Sciatic nerve (tissue), 2 donors: ENCODE measurements at places on chromosomes 16 and 17. TPM values are rescaled to one million over a fixed set of nuclear protein-coding genes. Genes with fewer than 3 reads are reported as not detected.

DNA sequence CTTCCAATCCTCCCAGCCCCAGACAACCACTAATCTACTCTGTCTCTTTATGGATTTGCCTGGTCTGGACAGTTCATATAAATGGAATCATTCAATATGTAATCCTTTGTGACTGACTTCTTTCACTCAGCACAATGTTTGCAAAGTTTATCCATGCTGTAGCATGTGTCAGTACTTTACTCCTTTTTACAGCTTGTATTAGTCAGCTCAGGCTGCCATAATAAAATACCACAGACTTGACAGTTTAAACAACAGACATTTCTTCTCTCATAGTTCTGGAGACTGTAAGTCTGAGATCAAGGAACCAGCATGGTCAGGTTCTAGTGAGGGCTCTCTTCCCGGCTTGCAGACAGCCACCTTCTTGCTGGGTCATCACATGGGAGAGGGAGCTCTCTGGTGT lies 41.3 kb downstream of the GPRC5B start:
- no peak for DNase-seq

Gene ZFP3
- total RNA-seq = 6.6 TPM

GRCh38 chr16:86199871-86200695 lies 301.1 kb downstream of the IRF8 start:
- no peak for DNase-seq

Gene GNAO1
- 7.9 TPM for total RNA-seq

GRCh38 chr16:76796416-76796815 lies 394.6 kb upstream of the MON1B start:
- no peak for DNase-seq

Gene CTRB2
- 7.3 TPM for total RNA-seq

DNA sequence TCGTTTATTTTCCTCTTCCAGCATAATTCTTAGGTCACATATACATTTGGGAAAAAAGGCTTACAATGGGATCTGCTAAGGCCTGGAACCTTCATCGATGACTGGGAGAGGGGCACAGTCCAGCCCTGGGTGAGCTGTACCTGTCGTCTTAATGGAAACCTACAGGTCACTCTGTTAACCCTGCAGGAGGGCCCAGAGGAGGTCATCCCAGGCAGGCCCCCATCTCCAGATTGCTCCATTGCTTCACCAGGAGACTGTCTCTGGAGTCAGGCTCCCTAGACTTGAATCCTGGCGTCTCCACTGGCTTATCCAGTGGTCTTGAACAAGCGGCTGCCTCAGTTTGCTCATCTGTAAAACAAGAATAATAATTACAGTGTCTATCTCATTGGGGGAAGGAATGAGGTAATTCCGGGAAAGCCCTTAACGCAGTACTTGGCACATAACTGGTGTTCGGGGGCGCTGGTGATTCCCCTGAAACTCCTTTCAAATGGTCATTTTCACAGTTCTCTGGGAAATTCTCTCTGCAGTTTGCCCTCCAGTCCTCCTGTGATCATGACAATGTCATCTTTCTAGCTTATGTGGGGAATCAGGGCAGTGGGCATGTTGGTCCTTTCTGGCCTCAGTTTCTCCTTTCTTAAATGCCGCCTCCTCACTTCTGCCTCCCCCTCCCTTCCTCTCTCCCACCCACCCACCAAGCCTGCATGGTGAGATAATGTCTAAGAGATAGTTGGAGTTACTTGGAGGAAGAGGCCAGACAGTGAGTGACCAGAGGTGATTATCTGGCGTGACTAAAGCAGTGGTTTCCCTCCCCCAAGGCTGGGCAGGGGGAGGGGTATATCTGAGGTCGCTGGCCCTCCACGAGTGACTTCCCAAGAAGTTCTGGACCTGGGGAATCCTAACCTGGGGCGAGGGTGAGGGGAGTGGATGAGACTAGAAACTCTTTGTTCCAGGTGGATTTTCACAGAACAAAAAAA lies 31.3 kb upstream of the TAC4 start:
- DNase-seq = no peak

DNA sequence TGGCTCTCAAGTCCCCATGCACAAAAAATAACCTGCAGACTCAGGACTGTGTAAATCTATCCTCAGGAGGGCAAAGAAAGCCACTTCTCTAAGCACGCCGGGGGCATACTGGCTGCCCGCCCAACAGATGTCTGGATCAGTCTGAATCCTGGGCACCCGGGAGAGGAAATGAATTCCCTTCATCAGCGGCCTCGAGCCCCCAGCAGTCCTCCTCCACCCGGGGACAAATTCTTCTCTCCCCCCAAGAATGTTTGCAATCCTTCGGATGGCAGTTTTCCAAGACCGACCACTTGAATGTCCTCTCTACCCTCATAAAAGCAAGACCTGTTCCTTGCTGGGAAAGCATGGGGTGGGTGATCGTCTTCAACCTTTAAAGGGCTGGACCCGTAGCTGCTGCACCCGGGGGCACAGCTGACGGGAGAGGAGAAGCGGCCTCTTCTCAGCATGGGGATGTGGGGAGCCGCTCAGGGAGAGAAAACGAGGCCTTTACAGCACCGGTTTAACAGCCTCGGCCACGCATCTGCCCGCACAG lies 9.4 kb upstream of the MAP2K3 start:
- DNase-seq = no peak

DNA sequence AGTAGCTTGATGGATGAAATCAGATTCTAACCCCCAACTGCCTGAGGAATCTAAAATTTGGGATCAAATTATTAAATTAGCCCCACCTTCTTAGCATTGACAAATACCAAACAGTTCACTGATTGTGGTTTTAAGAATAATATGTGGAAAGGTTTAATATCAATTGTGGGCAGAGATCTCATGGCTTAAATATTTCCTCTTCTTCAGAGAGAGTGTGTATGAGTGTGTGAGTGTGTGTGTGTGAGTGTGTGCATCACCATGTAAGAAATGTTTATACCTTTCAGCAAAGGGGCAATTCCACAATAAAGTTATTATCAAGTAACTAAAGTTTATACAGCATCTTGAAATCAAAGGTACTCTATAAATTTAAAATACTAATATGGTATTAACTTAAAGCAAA lies 3.2 kb downstream of the SMURF2 start:
- no peak for DNase-seq

DNA sequence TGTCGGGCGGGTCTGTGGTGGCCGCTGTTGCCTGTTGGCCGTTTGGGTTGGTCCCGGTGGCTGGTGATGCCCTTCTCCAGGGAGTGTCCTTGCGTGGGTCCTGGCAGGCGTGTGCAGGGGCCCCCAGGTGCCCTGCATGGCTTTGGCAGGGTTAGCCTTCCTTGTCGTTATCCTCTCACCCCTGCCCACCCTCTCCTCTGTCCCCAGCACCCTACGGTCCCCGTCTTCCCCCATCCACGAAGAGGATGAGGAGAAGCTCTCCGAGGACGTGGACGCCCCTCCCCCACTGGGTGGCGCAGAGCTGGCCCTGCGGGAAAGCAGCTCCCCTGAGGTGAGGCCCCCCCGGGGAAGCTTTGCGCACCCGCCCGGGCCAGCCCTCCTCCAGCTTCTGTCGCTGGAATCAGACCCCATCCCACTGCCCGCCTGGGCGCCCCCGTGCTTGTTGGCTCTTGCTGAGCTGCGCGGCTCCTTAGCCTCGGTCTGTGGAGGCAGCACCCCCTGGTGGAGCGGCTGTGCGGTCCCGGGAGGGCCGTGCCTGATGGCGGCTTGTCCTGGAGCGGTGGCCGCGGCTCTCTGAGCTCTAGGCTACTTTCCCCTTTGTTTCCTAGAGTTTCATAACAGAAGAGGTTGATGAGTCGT lies 10.6 kb upstream of the NUDT16L1 start:
- DNase-seq = peak; percentile 70

DNA sequence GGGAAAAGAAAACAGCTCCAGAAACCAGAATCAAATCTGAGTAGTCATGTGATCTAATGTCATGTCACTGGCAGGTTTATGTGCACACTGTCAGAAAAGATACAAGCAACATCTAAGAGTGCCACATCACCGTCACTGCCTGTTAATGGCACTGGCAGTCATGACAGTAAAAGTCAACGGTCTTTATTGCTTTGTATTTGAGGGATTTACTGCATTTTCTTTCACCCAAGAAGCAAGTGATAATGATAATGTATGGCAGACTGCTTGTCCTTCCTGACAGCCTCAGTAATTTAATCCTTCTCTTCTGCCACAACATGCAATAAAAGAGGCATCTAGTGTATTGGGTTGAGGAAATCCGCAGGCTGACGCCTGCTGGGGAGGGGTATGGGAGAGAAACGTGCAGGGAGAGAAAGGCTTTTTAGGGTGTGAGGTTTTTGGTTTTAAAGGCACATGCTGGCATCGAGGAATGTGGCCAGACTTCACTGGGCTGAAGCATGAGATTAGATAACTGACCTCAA lies 92.4 kb downstream of the RPGRIP1L start:
- no peak for DNase-seq

GRCh38 chr16:84461413-84462295 lies 42.8 kb downstream of the MEAK7 start:
- DNase-seq = peak; percentile 47

DNA sequence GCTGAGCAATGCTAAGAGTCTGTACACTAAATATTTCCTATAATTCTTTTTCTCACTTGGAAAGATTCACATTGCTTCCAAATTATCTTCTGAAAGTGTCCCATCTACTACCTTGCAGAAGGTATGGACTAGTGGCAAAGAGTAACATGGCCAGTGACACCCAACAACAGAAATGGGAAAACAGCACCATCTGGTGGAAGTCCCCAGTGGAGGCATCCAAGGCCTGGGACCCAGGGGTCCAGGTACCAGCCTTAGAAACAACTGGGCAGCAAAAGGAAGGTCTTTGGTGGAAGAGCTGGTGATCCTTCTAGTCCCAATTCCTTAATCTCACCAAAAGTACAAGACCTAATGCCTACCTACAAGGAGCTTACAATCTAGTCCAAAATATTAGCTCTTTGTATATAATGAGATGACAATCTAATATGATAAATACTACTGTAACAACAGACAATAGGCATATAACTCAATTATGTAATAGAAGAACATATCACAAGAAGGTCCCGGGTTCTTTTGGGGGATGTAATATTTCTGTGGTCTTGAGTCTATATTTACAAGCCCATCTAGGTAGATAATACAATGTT lies 55.3 kb downstream of the SKAP1 start:
- no peak for DNase-seq

Gene NXPH3
- total RNA-seq = 17.0 TPM

DNA sequence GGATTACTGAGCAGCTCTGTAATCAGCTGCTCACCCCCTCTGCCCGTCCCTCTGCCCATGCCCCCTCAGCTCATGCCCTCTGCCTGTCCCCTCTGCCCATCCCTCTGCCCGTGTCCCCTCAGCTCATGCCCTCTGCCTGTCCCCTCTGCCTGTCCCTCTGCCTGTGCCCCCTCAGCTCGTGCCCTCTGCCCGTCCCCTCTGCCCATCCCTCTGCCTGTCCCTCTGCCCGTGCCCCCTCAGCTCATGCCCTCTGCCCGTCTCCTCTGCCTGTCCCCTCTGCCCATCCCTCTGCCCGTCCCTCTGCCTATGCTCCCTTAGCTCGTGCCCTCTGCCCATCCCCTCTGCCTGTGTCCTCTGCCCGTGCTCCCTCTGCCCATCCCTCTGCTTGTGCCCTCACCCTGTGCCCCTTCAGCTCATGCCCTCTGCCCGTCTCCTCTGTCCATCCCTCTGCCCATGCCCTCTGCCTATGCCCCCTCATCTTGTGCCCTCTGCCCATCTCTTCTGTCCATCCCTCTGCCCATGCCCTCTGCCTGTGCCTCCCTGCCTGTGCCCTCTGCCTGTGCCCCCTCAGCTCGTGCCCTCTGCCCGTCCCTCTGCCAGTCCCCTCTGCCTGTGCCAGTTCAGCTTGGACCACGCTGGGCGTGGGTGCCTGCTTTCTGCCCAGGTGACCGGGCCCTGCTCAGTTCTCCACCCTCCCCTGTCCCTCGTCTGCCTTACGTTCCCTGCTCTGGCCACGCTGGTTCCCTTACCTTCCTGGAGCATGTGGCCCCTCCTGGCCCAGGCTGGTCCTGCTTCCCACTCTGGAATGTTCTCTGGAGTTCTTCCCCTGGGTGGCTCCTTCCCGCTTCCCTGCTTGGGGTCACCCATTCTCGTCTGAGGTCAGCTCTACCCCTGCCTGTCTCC lies 97.6 kb downstream of the NPIPB11 start:
- no peak for DNase-seq

DNA sequence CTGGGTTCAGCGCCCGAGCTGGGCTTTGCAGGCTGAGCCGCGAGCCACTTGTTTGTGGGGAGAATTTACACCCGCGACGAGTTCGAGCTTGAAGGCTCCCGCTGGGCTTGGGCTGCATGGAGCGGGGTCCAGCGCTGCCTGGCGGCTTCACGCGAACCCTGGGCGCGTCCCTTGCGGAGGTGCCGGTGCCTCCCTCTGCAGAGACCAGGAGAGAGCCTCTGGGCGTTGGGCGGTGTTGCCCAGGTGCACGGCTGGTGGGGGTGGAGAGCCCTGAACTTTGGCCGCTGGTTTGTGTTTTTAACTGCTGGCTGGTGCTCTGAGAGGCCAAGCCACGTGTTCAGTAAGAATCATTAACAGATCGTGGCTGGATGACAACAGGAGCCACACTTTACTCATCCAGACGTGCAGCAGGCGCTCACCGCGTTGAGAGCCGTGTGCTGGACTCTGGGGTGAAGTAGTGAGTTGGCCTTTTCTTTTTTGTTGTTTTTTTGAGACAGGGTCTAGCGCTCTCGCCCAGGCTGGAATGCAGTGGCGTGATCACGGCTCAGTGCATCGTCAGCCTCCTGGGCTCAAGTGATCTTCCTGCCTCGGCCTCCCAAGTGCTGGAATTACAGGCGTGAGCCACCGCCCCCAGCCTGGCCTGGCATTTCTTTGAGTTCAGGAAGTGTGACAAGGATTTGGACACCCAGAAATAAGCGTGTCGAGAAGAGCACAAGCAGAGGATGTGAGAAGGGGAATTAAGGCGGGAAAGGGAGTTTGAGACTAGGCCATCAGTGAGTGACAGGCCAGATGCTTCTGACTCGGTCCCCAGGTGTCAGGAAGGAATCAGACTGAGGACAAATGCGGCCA lies 827 bp downstream of the CDK10 start:
- DNase-seq = no peak

GRCh38 chr16:17205279-17206211 lies 265.2 kb downstream of the XYLT1 start:
- no peak for DNase-seq

DNA sequence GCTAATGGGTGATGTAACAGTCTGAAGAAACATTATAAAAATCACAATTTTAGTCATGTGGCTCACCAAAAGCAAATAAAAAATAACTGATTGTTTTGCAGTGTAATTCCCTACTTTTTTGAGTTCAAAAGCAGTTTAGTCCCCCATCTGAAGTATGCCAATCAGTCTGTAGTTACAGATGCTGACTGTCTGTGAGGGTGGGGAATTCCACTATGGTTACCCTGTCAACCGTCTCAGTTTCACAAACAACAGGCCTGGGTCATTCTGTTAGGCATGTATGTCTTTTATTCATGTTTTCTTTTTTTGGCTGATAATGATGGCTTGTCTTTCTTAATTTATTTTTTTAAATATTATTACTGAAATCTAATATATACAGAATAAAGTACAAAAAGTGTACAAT lies 69.3 kb downstream of the STXBP4 start:
- no peak for DNase-seq

GRCh38 chr17:2230877-2231276 lies 72.7 kb downstream of the SMG6 start:
- no peak for DNase-seq

- DNase-seq = no peak
These were observed 845 bp upstream of the NAT9 start for GRCh38 chr17:74776990-74777389.

- peak; percentile 66 for DNase-seq
These were observed 7.6 kb downstream of the MRM1 start for GRCh38 chr17:36608794-36609497.

Gene NTN1
- total RNA-seq = 22.8 TPM

Gene SLC16A13
- 1.8 TPM for total RNA-seq
